ENCODE measurements at places on chromosomes 11 and 22.

GRCh38 chr11:128055576-128056217, 531.7 kb downstream of the ETS1 start:
- no peak for DNase-seq

DNA sequence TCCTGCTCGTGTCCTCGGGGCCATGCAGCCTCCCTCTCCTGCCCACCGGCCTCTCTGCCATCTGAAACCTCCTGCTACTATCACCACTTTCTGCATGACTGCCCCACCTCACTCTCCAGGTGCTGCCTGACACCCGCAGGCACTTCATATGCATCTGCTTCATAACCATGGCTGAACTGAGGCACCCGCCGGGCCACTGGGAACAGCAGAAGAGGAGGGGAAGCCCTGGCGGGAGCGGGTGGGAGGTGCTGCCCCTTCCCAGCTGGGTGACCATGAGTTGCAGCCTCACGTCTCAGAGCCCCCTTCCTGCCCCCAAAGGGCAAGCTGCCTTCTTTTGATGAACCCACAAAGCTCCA, 21.7 kb upstream of the PICK1 start:
- DNase-seq, result no peak

GRCh38 chr11:12362857-12363256, 14.5 kb upstream of the PARVA start:
- no peak for DNase-seq

DNA sequence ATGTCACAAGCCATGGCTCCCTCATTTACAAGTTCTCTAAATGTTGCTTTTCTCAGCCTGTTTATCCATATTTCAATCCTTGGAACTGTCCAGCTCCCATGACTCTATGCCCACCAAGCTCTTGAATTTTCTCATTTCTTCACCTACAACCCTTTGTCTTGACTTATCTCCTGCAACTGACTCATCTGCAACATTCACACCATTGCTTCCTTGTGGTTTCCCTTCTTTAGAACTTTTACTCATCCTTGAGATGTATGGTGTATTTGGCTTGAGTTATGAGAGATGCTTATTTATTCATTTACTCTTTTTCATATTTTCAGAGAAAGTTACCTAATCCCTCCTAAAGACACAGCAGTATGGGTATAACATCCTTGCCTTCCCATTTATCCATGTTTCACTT, 18.8 kb downstream of the TRIM34 start:
- DNase-seq, result no peak

GRCh38 chr11:76588455-76589325, 81.9 kb downstream of the LRRC32 start:
- peak; percentile 33 for DNase-seq

GRCh38 chr22:40436505-40437431, 66.4 kb downstream of the SGSM3 start:
- DNase-seq, result no peak

GRCh38 chr11:36361901-36362391, 65.9 kb downstream of the PRR5L start:
- DNase-seq, result no peak

DNA sequence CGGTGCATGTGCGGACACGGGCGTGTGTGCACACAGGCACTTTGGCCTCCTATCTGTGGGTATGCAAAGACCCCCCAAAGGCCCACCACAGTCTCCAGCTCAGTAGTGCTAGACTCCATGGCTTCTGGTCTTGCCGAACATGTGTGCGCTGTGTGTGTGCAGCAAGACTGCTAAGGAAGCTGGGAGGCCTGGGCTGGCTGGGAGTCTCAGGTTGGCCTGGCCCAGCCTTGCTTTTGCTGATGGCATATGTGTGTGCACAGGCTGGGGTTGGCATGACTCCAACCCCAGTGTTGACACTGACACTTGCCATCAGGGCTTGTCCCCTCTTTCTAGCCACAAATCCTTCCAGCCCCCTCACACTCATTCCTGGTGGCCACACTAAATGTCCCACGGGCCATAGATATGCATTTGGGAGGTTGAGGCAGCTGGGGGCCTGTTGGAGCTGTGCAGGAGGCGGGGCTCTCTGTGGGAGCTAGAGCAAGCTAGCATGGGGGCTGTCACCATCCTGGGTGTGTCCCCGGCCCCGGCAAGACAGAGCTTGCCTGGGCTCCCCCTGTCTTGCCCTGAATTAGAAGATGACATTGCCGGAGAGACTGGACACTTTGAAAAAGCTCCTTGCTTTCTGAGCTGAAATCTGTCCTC, 60.9 kb upstream of the NECTIN1 start:
- no peak for DNase-seq

- no peak for DNase-seq
Measured at GRCh38 chr11:92314499-92314898, 89.9 kb downstream of the FAT3 start.

- no peak for DNase-seq
Measured at GRCh38 chr11:73040046-73040445, 102.1 kb downstream of the FCHSD2 start.

DNA sequence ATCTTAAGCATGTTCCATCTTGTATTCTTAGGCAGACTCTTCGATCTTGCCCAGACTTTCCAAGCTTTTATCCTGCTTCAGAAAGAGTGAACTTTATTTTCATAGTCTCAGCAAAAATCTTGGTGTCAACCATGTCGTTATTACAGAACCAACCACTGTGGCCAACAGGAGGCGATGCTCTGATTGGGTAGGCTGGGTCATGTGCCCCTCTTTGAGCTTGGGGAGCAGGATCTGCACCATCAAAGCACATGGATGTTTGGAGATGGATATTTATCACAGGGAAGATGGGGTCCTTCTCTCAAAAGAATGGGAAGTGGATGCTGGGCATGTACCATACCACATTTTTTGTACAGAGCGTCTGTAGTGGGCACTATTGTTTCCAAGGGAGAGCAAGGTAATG, 197.4 kb downstream of the MYO18B start:
- DNase-seq, result no peak

GRCh38 chr11:34626393-34626792, 5.5 kb downstream of the EHF start:
- no peak for DNase-seq

GRCh38 chr11:77883775-77884174, 62.8 kb downstream of the AAMDC start:
- DNase-seq, result no peak

Measured in stimulated activated CD4-positive, alpha-beta T cell treated with anti-CD3 and anti-CD28 coated beads, Interleukin-4, amount 100 ng/mL, for 4 hours (primary cell).